ENCODE measurements at places on chromosomes 3 and 15.

GRCh38 chr3:42804831-42805132, 492 bp upstream of the HIGD1A start:
- DNase-seq = no peak

DNA sequence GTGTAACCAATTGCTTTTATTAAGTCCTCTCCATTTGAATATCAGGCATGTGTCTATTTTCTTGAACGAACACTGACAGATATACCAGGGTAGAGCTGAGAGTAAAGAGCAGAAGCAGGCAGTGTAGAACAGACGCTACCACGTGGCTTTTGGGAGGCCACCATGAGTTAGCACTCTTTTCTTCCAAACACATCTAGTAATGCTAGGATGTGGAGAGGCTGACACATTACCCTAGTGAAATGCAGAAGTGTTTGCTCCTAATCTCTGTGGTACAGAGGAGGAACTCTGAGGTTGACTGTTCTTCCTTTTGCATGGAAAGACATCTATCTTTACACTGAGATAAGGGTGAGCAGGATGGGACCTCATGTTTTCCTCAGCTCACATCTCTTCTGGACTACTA, 216.3 kb downstream of the SATB1 start:
- DNase-seq = no peak

DNA sequence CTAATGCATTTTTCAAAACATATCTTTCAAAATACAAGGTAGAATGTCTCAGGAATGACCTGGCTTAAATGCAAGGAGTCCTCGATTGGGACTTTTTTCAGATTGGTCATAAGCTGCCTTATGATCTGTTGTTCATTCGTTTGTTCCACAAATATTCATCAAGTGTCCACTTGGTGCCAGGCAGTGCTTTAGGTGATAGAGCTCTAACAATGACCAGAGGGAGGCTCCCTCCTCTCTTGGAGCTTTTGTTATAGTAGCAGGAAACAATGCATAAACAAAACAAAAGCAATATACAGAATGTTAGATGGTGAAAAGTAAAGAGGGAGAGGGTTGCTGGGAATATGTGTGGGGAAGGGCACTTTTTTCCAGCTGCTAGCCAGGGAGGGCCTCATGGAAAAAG, 156.1 kb downstream of the MCTP2 start:
- DNase-seq = no peak

DNA sequence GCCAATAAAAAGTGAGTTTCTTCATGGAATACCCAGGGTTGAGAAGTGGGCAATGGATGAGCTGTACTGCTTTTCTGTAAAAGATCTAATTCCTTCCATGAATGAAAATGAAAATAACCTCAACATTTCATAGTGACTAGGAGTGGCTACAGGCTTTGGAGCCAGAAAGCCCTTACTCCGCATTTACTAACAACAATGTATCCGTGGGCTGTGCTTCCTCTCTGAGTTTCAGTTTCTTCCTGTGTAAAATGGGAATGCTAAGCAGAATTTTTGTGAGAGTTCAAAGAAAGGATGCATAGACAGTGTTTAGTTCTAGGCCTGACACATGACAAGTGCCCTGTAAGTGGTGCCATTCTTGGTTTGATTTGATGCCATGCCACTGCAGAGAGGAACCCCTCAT, 47.5 kb upstream of the TM4SF1 start:
- DNase-seq = no peak

DNA sequence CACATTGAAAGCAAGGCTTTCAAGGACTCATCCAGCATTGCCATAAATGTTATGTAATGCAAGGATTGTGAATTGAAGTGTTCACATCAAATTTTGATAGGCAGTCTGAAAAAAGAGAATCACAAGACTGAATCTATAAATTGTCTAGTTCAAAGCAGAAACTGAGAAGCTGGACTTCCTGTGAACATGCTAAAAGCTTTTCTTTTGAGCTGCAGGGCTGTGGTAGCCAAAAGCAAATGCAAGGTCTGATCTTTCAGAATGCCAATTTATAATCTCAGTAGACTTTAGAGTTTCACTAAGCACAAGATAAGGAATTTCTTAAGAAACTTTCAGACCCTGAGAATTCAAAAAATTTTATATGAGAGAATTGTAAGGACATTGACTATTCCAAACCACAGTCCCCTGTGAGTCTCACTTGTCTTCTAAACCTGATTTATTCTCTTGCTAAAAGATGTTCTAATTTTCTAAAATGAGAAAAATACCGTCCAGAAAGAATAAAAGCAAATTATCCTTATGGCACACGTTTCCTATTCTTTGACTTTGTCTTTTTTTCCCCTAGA, 1700.3 kb downstream of the OTOL1 start:
- DNase-seq = no peak

GRCh38 chr3:148599481-148599880, 98.2 kb upstream of the AGTR1 start:
- DNase-seq = no peak

GRCh38 chr3:17539436-17539835, 203.0 kb downstream of the TBC1D5 start:
- DNase-seq = no peak

DNA sequence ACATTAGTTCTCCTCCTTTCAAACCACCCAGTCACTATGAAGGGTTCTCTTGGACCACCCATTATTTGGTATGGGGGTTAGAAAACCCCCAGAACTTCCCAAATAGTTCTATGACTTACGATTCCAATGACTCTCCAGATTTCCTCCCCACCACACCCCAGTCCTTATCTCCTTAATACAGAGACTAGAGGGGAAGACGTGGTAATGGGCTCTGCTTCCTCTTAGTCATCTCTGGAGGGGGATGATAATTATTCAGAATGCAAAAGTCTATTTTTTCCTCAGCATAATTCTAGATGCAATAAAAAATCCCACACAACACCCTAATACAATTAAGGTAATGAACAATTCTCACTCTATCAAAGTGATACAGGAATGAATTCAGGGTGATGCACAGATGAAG, 48.9 kb upstream of the CFAP161 start:
- DNase-seq = no peak

- DNase-seq = no peak
Observed at GRCh38 chr15:85831415-85832113, 36.8 kb upstream of the KLHL25 start.

- no peak for DNase-seq
Observed at GRCh38 chr3:136074546-136075170, 109.1 kb downstream of the PPP2R3A start.

DNA sequence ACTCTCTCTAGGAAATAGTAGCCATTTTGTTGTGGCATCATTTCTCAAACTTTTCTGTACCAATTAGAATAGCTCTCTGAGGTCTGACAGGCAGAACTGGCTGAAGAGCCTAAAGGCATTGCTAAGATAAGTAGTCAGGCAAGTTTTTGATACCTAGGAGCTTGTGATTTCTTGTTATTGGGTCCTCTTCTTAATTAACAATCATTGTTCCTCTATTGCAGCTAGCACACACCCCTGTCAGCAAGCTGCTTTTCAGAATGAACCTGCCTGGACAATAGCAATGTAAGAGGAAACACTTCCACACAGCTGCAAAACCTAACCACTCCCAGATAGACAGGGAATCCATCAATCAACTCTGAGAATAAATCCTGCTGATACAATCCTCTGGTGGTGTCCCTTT, 403.9 kb upstream of the TBL1XR1 start:
- DNase-seq = no peak
